ENCODE measurements at places on chromosomes 12 and 14.

- DNase-seq = no peak
Observed at GRCh38 chr12:51322452-51322851, 1.5 kb downstream of the BIN2 start.

DNA sequence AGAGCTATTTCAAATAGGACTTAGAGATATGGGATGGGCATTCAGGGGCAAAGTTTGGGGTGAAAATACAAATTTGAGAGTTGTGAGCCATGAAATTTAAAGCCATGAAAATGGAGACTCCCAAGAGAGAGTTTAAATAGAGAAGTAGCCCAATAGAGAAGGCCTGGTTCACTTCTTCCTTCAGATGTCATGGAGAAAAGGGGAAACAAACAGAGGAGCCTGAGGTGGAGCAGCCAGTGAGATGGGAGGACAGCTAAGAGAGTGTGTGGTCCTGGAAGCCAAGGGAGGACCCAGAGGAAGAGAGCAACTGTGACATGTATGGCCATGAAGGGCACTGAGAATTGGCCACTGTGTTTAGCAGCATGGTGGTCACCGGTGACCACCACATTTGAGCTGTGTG lies 12.3 kb upstream of the DYNLL1 start:
- DNase-seq = no peak

- no peak for DNase-seq
Observed at GRCh38 chr14:70078329-70078728, 110.4 kb downstream of the SLC8A3 start.

- DNase-seq = peak; percentile 93
Observed at GRCh38 chr14:103512701-103513611, 9.7 kb downstream of the CKB start.

- peak; percentile 29 for DNase-seq
Observed at GRCh38 chr14:56120091-56120691, 2.0 kb downstream of the PELI2 start.

GRCh38 chr12:77231501-77231918 lies 166.1 kb upstream of the E2F7 start:
- DNase-seq = peak; percentile 68

DNA sequence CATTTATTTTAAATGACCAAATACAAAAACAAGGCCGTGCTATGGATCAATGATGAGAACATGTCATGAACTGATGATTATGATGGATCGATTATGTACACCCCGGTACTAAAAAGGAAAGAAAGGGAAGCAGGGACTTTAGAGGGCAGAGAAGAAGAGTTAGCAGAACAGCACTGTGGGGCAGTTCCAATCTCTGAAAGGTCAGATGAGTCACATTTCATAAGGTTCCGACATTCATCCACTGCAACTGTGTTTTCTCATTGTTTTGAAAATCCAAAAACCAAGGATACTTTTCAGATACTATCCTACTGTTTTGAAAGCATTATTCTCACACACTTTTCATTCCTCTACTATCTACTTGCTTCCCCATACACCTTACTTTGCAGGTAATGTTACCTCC lies 169.3 kb downstream of the STXBP6 start:
- DNase-seq = peak; percentile 19

DNA sequence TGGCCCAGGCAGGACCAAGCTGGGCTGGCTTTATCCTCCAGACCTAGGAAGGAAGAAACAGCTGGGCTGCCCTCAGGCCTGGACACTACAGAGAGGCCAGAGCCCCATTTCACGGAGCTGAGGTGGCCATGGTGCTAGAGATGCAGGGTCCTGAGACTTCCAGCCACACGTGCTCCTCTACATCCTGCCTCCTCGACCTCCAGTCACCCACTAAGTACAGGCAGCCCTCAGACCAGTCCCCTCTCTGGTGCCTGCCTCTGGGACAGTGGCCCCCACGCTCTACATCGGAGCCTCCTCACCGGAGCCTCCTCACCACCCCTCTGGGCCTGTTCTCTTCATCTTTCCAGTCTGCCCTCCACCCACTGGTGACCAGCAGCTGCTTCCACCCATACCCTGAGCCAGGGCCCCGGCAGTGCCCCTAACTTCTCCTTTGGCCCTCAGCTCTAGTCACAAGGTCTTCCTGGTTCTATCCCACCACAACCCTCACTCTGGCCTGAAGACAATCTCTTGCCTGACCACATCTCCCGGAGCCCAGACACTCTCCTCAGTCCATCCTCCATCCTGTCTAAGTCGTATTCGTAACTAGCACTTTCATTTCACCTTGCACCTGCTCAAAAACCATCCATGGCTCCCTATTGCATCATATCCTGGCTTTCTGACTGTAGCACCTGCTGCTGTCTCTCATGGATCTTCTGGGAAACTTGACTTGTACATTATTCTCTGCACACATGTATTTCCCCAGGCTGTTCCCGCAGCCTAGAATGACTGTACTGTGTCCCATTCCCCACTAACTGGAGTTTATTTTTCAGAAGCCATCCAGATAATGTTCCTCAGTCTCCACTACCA lies 43.9 kb downstream of the DIO3 start:
- no peak for DNase-seq

GRCh38 chr14:72634691-72635616 lies 258.9 kb downstream of the DPF3 start:
- DNase-seq = no peak

- DNase-seq = no peak
Observed at GRCh38 chr12:69932154-69932553, 107.1 kb downstream of the MYRFL start.

GRCh38 chr14:22802860-22803686 lies 12.2 kb downstream of the SLC7A7 start:
- no peak for DNase-seq

GRCh38 chr12:122184517-122184916 lies 1.6 kb downstream of the LRRC43 start:
- DNase-seq = no peak

DNA sequence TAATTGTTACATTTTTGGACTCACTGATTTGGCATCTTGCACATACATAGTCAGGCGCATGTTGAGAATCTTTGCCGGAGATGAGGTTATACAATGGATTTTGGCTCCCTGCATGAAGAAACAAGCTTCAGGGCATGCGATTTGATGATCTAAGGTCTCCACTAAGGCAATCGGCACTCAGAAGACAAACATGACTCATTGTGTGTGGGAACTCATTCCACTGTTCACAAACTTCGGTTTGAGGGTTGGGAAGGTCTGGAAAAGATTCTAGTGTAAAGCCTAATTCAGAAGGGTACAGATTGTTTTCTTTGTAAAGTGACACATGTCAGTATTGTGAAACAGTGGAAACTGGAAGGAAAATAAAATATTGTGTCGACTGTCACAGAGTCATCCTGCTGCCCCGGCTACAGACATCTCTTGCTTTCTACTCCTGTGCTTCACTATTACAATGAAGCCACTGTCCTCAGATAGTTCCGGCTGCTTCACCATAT lies 192.6 kb upstream of the HMGA2 start:
- peak; percentile 92 for DNase-seq

DNA sequence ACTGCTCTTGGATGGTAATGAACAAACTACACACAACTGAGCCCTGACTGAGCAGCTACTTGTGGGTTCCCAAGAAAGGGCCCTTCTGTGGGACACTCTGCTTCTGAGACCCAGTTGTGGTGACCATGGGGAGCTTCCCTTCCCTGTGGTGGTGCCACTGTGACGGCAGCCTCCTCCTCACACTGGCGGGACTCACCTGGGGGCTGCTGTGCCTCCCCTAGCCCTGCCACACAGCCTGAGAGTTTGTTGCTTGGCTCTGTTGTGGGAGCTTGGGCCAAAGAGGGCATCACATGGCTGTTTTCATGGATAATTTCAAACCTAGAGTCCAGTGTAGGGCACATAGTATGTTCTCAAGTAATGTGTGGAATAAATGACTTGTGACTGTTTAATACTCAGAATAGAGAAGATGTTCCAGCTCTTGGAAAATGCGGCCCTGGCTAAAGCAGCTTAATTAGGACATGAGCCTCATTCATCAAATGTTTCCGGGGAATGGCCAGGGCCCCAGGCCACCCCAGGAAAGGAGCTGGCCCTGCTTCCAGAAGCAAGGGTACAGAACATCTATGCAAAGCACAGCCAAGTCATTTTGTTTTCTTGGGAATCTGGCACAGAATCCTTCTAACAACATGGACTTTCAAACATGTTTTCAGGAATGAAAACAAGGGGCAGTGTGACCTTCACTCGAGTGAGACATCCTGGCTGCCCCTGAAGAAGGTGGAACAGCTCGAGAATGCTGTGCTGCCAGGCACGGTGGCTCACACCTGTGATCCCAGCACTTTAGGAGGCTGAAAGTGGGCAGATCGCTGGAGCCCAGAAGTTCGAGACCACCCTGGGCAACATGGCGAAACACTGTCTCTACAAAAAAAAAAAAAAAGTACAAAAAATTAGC lies 21.2 kb downstream of the ZFYVE21 start:
- DNase-seq = no peak
